Hematopoietic multipotent progenitor cell treated with erythropoietin and hydrocortisone succinate and interleukin-3 and kit ligand, for 4 days (in vitro differentiated cells): ENCODE measurements at places on chromosomes 3 and 15.

DNA sequence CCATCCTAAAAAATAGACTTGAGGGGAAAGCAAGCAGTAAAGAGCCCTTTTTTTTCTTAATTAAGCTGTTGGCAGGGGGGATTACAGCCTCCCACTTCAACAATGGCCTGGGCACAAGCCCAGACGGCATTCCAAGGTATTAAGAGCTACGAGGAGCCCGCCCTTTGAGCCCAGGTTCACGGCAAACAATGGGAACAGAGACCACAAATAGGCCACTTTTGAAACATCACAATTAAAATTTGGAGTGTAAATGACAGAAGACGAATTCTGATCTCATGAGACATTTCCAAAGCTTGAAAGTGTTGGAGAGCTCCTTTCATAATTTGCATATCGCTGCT, 8.9 kb downstream of the CHSY1 start:
- no peak for DNase-seq

- no peak for DNase-seq
Measured at GRCh38 chr3:102668247-102668646, 233.4 kb downstream of the ZPLD1 start.

DNA sequence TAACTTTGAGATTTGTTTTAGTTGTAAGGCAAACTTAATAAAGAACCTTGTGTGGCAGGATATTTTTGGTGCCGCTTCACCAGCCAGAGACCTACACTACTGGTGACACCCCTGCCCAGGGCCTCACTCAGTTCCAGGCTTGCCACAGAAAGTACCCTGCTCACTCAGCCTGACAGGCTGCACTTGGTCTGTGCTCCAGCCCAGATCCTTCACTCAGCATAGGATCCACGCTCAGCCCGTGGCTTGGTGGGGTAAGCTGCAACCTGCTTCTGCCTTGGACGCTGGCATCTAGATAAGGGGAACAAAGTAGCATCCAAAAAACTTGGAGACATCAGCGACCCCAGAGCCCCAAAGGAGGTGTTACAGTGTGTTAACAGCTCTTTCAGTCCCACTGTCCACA, 825.5 kb downstream of the EPHA3 start:
- DNase-seq, result no peak

DNA sequence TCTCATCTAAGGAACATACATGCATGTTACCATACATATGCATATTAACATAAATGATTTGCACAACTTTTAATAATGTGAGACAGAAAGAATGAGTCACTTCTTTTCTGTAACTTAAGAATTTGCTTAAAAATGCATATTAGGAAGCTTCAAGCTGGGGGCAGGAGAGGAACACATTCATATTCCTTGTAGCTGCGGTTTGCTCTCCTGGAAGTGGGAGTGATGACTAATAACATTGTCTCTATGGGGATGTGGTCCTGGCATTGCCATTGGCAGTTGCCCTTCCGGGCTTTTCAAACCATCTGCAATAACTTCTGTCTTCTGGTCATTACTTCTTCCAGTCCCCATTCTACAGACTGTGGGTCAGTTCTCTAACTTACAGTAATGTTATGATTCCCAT, 15.6 kb downstream of the CHST2 start:
- DNase-seq, result no peak

DNA sequence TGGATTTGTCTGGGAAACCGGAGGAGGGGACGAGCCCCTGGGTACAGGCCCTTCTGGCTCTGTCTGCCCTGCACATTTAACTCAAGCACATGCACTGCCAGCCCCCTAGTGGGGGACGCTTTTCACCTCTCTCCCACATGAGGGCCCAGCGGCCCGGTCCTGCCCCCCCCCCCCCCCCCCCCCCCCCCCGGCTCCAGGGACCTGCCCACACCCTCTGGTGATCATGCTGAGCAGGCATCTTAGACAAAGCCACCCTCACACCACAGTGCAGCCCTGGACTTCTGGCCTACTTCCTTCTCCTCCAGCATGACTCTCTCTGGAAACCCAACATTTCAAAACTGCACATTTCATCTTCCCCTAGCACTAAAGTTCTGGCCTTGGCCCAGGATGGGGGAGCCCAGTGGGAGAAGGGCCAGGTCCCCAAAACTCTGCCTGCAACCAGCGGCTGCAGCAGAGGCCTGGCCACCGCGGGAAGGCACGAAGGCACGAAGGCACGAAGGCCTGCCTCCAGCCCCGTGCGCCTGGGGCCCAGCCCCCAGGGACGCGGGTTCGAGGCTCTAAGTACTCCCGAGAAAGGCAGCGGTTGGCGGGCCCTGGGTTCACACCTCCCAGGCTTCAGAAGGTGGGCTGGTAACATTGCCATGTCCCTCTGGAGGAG, 14.1 kb downstream of the KLF15 start:
- DNase-seq, result peak; percentile 41

- DNase-seq, result no peak
Measured at GRCh38 chr3:24715171-24715792, 220.6 kb upstream of the THRB start.

DNA sequence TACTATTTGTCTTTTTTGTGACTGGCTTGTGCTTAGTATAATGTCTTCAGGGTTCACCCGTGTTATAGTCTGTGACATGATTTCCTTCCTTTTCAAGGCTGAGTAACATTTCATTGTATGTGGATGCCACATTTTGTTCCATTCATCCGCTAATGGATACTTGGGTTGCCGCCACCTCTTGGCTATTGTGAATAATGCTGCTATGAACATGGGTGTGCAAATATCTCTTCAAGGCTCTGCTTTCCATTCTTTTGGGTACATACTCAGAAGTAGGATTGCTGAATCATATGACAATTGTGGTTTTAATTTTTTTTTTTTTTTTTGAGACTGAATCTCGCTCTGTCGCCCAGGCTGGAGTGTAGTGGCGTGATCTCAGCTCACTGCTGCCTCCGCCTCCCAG, 15.4 kb downstream of the CRTC3 start:
- DNase-seq, result peak; percentile 66

- peak; percentile 93 for DNase-seq
Measured at GRCh38 chr3:56494679-56495322, 26.5 kb upstream of the ERC2 start.

DNA sequence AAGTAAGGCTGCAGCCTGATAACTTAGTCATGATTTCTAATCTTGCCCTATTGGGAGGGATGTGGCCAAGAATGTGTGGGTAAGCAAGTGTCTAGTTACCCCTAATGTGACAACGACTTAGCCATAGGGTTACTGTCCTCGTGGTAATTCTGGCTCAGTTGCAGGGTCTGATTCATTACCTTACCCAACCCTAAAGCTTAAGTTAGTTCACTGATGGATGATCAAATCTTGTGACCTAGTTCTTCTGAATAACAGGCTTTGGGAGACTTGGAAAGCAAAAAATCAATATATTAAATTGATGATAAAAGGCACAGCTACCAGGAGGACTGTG, 1.6 kb upstream of the INTS14 start:
- DNase-seq, result no peak

DNA sequence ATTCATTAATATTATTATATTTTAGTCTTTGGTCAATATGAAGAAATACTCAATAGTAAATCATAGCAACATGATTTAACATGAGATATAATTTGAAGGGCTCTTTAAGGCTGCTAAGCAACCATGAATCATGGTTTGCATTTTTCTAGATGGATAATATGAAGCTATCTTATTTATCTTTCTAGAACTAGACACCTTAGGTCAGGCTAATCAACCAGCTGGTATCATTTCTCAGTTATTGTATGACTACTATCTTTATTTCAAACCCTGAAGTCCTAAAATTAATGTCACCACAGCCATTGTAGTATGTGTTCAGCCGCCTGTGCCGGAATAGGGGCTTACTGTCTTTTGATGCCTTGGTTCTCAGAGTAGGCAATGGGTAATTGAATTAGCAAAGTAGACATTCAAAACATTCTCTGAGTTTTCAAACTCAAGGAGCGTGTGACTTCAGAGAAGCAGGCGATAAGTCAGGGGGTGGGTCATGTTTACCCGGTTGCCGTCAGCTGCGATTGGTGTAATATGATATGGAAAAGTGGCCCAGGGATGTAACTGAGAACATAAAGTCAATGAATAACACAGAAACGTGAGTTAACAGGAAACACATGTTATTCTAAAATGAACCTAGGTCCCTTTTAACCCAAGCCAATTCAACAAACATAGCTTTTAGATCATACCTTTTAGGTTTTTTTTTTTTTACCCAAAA, 93.4 kb upstream of the CTDSPL start:
- DNase-seq, result no peak

DNA sequence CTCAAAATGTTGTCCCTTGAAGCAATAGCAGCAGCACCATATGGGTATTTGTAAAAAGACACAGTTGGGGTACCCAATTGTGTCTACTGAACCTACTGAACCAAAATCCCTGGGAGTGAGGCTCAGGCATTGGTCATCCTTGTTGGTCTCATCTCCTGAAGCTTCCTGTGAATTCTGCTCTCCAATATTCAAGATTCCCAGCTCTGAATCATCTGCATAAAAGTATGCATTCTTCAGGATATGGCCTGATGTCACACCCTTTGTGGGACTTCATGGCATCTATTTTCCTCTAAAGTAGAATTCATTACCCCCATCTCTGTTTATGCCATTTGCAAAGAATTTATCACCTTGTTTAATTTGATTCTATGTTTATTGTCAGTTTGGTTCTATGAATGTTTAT, 13.3 kb upstream of the PTX3 start:
- no peak for DNase-seq

DNA sequence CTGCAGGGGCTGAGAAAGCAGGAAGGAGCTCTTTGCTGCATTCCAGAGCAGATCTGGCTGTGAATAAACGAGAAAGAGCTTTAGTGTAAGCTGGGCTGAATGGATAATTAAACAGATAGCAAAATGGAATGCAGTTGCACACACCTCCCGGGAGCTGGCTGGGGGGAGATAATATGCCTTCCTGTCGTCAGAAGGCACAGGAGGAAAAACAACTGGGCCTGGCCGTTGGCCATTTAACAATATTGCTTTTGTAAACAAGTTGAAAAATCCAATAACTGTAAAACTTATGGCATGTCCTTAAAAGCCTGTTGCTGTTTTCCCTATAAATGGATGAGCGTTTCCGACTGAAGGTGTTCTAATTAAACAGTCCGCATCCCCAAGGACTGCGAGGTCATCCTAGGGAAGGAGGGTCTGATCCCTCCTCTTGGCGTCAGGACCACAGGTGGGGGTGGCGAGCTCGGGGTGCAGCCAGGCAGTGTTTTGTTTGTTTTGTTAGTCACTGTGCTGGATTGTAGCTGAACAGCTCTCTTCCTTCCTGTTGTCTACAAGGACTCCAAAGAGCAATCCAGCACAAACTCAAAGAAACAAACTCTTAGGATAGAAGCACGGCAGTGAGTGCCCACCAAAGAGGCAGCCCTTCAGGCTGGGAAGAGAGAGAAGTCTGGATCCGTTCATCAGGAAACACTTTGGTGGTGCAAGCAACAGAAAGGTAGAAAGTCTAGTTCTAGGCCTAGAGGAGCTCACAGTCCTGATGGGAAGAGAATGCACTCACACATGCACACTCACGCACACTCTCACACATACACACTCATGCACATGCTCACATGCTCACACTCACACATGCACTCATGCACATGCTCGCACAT, 133.4 kb upstream of the SMAD3 start:
- no peak for DNase-seq

- no peak for DNase-seq
Measured at GRCh38 chr15:85563328-85563727, 182.9 kb downstream of the AKAP13 start.

DNA sequence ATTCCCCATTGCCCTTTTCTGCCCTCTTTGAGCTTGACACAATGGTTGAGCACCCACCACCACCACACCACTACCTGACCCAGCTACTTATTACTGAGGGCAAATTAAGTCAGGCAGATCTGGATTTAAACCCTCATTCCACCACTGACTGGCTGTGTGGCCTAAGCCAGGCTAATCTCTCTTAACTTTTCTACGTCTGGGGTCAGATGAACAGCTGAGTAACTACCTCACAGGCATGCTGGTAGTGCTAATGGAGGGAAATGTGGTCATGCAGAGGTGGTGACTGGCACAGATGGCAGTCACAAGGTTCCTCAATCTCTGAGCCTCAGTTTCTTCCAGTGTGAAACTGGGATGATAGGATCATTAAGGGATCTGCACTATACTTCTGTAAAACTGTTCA, 4.3 kb upstream of the MRPS25 start:
- no peak for DNase-seq

DNA sequence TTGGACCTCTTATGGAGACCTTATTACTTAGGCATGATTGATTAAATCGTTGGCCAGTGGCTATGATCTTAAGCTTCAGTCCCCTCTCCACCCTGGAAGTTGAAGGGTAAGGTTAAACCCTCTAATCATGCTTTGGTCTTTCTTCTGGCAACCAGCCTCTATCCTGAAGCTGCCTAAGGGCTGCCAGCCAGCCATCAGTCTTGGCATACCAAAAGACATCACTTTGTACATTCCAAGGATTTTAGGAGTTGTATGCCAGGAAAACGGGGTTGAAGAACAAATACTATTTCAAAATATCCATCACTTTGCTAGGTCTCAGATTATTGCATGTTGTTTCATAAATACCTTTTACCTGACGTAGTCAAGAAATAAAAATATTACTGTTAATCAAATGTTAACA, 28.9 kb downstream of the UBE2E2 start:
- no peak for DNase-seq

DNA sequence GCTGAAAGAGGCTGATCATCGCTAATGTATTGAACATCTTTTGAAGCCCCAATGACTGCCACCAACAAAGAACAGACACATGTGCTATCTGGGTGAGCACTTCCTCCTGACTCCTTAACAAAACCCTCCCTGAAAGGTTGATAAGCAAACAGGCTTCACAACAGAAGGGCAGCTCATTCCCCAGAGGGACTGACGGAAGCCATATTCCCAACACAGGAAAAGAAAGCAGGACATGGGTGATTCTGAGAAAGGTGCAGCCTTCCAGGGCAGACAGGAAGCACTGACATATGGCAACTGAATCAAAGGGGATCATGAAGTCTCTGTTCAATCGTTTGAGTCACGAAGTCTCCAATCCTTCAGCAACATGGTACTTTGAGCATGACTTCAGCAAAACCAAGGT, 929.0 kb downstream of the MCTP2 start:
- no peak for DNase-seq

GRCh38 chr3:193819117-193820010, 226.4 kb downstream of the OPA1 start:
- no peak for DNase-seq

GRCh38 chr3:184366619-184367289, 5.2 kb downstream of the POLR2H start:
- DNase-seq, result no peak

DNA sequence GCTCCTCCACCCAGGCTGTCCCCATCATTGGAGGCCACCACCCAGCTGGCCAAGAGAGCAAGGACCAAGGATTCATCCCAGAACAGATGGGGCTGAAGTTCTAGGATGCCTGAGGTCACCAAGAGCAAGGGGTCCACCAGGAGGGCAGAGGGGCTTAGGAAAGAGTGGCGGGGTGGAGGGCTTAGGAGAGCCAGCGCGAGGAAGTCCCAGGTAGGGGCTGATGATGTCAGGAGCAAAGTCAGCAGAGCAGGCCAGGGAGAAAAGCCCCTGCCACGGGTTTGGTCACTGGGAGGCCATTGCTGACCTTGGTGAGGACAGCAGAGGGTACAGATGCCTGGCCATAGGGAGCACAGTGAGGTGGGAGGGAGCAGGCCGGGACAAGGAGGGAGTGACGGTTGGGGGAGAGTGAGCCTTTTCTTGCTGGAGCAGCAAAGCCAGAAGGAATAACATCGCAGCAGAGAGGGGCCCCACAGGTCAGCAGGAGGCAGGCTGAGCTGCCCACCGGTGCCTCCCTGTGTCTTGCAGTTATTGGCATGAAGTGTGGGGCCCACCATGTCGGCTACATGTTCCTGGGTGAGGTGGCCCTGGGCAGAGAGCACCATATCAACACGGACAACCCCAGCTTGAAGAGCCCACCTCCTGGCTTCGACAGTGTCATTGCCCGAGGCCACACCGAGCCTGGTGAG, 5.2 kb downstream of the PARP3 start:
- no peak for DNase-seq

GRCh38 chr3:119571230-119571629, 8.1 kb upstream of the ADPRH start:
- DNase-seq, result no peak
